Kidney (tissue), 22 donors: ENCODE measurements at places on chromosomes 16 and 17.

DNA sequence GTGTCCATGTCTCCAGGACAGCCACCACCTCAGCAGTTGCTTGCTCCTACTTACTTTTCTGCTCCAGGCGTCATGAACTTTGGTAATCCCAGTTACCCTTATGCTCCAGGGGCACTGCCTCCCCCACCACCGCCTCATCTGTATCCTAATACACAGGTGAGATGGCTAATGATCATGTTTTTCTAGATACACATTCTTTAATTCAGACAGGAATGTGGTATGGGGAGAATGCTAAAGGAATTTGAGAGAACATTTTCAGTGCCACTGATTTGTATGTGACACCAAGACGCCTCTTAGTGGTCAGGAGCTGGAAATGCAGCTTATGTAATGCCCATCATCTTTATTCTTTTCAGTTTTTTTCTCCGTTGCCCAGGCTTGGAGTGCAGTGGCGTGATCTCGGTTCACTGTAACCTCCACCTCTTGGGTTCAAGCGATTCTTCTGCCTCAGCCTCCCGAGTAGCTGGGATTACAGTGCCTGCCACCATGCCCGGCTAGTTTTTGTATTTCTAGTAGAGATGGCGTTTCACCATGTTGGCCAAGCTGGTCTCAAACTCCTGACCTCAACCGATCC is 8.9 kb upstream of the RAPGEFL1 start:
- peak; percentile 86 for DNase-seq

- DNase-seq = no peak
Measured at GRCh38 chr17:67210915-67211314, 34.1 kb downstream of the HELZ start.

DNA sequence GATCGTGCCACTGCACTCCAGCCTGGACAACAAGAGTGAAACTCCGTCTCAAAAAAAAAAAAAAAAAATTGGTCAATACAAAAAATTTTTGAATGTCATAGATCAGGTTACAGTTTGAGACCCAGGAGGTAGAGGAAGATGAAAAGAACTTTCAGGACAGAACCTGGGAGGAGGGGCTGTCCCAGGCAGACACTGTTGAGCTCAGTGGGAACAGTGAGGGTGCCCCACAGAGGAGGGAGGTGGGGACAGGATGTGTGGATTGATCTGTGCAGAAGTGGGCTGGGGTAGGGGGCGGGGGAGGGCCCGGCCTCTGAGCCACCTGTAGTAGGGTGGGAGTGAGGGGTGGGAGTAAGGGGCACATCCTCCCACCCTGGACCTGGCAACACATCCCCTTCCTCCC is 58.3 kb downstream of the PRMT7 start:
- DNase-seq = no peak

DNA sequence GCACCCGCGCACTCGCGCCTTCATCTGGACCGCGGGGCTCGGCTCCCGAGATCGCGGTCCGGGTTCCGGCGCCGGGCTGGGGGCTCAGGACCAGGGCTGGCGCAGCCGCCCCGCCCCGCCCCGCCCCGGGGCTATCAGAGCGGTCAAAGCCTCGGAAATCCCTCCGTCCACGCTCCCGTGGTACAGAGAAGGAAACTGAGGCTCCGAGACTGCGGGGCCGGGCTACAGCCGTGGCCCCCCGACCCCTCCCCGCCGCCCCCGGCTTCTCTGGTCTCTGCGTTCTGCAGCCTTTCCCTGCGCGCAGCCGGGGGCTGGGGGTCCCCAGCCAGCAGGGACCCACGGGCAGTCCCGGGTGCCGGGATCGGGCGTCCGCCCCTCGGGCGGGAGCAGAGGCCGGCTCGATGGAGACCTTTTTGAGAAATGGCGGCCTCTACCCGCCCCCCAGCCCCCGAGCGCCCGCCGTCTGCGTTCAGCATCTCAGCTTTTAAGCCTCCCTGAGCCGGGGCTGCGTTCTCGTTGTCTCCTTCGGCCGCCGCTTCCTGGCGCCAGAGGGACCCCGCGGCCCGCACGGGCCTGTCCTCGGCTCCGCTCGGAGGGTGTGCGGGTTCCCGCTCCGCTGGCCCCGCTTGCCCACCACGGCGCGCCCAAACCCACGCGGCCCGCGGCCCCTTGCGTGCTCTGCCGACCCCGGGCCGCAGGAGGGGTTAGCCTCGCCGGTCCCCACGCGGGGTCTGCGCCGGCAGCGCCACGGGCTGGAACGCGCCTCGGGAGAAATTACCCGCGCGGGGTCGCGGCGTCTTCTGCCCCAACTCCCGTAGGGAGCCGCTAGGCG is 1.5 kb upstream of the NPTX1 start:
- no peak for DNase-seq

GRCh38 chr16:4947722-4948503 is 10.2 kb upstream of the SEC14L5 start:
- no peak for DNase-seq

- no peak for DNase-seq
Measured at GRCh38 chr16:57115168-57115513, 22.8 kb downstream of the CPNE2 start.

DNA sequence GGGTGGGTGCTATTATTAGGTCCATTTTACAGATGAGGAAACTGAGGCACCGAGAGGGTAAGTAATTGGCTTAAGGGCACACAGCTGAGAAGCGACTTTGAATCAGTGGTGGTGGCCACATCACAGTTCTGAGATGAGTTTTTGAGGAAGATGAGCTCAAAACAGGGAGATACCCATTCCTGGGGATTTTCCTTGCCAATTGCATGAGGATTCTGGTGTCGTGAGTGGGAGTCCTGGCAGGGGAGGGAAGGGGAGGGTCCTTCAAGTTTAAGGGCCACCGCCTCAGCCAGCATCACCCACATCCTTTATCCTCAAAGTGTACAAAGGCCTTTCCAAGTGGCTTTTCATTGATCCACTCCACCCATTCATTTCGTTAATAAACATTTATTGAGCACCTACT is 45.3 kb downstream of the IL21R start:
- DNase-seq = no peak

GRCh38 chr16:68719993-68720489 is 17.1 kb upstream of the CDH1 start:
- DNase-seq = no peak

- no peak for DNase-seq
Measured at GRCh38 chr16:23274968-23275367, 27.1 kb upstream of the SCNN1B start.

DNA sequence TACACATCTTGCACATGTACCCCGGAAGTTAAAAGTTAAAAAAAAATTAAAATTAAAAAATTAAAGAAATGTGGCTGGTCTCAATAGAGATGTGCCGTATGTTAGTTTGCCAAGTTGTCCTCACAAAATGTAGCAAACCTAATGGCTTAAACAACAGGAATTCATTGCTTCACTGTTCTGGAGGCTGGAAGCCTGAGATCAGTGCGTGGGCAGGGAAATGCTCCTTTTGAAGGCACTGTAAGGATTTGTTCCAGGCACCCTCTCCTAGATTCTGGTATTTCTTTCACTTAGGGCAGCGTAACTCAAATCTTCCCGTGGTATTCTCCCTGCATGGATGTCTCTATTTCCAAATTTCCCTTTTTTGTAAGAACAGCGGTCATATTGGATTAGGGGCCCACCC is 32.7 kb upstream of the MON1B start:
- DNase-seq = no peak

DNA sequence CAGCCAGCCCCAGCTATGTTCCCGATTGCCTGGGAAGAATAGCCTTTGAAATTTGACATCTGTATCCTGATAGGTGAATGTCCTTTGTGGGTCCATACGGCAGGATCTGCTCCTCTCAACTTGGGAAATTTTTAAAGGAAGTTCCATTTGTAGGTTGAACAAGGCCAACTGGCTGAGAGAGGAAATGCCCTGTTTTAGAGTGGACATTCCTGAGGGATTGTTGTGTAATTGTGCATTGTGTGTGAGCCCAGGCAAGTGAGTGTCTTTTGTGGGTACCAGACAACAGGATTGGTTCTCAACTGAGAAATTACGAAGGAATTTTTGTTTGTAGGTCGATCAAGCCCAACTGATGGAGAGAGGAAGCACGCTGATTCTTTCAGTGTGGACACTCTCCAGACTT is 2.6 kb upstream of the CPHXL2 start:
- DNase-seq = no peak

DNA sequence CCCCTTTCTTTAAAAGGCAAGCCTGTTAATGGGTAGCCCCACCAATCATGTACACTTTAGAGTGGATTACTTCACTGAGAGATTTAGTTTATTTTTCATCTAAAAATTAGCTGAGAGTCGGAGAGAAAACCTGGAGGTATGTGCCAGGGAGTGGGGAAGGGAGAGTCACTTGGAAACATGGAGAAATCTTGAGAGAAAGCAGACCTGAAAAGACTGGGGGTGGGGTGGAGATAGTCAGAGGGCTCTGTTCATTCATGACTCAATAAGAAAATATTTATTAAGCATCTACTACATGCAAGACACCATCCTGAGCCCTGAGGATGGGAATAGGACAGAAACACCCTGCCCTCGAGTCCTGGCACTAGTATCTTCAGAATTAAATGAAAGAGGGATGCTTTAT is 27.4 kb upstream of the RCVRN start:
- DNase-seq = no peak

DNA sequence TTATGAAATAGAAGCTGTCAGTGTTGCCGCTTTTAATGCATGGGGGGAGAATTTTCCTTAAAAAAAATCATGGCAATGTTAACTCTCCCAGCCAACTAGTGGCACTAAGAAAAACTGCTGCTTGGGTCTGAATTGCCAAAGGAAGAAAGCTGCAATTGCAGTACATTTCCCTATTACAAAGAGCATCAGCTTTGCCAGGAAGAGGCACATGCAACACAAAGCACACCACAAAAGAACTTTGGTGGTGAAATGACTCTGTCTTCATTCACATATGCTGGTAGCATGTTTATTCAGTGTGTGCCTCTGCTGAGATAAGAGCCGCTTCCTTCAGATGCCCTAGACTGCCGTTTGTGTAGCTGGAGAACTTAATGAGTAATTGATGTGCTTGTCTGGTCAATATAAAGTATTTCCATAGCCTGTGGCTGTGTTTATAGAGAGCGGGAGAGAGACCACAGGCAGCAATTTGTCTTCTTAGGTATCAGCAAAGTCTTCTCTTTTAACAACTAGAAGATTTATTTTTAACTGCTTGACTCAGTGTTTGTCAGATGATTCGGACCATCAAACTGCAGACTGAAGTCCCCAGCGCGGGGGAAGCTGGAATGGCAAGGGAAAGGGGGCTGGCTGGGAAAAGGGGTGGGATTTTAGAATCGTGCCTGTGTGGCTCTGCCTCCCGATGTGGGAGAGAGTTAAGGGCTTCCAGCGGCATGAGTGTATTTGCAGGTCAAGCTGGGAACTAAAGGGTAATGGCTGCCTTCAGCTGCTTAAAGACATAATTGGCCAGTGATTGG is 115.1 kb downstream of the MRTFB start:
- peak; percentile 94 for DNase-seq

DNA sequence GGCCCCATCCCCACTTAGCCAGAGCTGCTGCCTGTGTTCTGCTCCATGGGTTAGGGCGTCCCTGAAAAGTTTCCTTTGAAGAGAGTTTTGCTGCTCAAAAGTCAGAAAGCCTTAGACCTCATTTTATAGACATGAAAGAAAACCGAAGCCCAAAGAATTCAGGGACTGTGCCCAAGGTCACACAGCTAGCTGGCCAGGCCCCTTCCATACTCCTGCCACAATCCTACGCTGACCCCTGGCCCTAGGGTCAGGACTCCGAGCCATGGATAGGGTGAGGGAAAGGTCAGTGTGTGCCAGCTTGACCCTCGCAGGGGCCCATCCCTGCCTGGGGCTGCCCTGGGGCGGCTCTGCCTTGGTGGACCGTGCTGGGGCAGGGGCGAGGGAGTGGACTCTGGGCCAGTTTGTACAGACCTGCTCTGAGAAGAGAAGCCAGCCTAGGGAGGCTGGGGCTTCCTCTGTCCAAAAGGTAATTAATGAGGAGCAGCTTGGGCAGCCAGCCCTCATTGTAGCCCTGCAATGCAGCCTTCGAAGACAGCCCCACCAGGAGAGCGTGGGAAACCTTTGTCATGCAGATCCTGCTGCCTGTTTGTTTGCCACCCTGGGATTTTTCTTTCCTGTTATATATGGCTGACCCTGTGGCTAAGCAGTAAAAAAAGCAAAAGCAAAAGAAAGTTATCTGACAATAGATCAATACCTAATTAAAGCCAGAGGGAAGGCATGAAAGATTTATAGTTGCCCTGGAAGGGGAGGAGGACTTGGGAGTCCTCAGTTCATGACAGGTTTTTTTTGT is 37.4 kb downstream of the RHBDL3 start:
- no peak for DNase-seq

- DNase-seq = no peak
Measured at GRCh38 chr17:604115-604450, 110.6 kb downstream of the VPS53 start.

- DNase-seq = no peak
Measured at GRCh38 chr17:5922476-5922875, 147.7 kb upstream of the WSCD1 start.

GRCh38 chr16:29915590-29916247 is 10.3 kb downstream of the KCTD13 start:
- no peak for DNase-seq

GRCh38 chr16:89052890-89053724 is 40.5 kb upstream of the ACSF3 start:
- DNase-seq = peak; percentile 81

DNA sequence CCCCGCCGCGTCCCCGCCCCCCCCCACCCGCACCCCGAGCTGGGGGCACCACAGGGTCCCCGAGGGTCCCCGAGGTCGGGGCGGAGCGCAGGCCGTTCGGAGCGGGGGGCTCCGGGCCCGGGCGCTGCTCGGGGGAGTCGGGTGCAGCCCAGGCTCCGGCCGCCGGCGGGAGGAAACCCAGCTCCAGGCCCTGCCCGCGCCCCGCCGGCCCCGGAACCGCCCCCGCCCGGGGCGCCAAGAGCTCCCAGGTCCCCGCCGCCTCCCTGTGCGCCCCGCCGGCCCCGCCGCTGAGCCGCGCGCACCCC is 33.2 kb upstream of the RPH3AL start:
- DNase-seq = no peak

DNA sequence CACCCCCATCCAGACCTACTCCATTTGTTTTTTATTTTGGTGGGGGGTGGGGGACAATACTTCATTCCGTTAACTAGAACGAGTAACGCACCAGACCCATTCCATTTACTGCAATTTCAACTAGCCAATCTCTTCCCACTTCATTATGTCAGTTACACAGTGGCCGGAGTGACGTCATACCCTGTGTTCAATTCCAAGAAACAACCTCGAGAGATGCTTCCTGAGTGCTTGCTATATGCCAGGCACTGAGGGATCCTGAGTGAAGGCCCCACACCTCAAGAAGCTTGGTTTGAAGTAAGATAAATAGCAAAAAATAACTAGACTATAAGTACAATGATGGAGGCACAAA is 9.1 kb upstream of the SIAH1 start:
- no peak for DNase-seq

DNA sequence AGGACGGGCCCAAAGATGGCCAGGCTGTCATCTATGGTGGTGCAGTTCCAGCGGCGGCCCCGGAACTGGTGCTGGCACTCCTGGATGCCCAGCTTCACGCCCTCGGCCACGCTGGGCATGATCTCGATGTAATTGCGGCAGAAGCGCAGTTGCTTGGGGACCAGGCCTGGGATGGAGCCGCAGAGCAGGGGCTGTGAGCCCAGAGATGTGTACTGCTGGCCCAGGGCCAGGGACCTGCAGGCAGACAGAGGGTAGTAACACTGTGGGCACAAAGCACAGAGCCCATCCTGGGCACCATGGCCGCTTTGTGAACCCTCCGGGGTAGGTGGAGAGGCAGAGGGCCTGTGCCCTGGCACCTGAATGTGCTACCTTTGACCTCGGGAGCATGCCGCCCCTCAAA is 44.8 kb downstream of the WNT3 start:
- no peak for DNase-seq
